ENCODE measurements at places on chromosomes 6 and 20.

- no peak for DNase-seq
These were observed 7.9 kb downstream of the NKX2-2 start for GRCh38 chr20:21505810-21506530.

DNA sequence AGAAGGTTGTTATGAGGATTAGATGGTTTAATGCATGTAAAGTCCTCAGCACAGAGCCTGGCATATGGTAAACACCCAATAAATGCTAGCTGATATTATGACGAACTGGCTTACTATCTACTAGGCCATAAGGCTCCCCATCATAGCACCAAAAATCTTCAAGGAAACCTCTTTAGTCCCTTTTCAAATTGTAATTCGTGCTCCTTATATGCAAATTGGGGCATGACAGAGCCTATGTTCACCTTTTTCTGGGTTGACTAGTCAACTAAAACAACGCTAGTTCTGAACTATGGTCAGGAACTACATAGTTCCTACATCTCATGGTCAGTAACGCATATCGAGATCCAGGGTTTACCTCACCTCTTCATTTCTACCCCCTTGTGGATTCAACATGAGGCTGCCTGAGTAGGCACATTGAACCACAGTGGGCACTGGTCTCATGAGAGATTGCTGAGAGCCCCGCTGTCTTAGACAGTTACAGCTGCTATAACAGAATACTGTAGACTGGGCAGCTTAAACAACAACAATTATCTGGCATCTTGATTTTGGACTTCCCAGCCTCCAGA is 97.2 kb upstream of the TNFAIP3 start:
- DNase-seq: no peak

DNA sequence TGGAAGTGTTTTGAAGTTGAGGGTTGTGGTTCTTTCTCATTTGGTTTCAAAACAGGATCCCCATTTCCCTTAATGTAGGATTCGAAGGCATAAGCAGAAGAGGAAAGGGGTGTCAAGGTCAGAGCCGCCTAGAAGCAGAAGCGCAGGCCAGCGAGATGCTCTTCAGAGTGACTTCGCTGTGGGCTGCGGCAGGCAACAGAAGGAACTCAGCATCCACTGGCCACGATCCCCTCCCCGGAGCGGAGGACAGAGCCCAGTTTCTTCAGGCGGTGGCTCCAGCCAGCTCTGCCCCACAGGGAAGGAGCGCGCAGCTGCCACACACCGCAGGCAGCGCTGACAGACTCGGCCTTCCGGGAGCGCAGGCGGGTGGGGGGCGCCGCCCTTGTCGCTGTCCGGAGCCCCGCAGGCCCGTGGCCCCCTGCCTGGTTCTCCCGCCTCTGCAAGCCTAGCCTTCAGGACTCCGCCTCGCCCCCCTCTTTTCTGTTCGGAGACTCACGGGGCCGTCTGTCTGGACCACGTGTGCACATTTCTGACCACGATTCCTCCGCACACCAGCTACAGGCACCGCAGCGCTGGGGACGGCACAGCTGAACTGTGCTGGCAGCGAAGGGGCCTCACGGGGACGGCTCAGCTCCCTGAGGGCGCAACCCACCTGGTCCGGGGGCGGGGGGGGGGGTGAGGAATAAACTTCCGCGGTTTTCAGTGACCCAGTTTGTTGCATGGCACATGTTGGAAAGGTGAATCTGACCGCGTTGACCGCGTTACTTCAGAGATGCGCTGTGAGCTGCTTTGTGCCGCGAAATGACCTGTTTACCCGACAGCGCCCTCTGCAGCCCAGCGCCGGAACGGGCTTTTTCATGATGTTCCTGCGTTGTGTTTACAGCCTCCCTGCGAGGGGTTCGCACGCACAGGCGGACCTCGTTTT is 26.1 kb downstream of the TTLL2 start:
- no peak for DNase-seq

- DNase-seq: no peak
These were observed 371.1 kb downstream of the FARS2 start for GRCh38 chr6:5632348-5632935.

- no peak for DNase-seq
These were observed 483.9 kb downstream of the CD83 start for GRCh38 chr6:14601490-14601889.

DNA sequence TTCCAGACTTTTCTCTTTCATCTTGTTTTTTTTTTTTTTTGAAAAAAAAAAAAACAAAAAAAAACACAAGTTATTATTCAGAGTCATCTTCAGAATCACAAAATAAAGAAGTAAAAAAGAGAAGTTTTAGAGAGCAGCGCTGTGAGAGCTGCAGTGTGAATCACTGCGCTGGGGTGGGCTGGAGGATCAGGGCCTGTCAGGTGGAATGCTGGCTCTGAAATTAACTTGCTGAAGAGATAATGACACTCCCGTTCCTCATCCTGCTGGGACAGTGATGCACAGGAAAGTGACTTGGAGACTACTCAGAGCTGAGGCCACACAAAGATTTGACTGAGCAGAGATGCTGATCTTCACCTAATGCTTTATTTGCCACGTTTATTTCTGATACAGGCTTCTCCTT is 42.7 kb upstream of the CLDN20 start:
- no peak for DNase-seq

- no peak for DNase-seq
These were observed 10.8 kb downstream of the GSTA4 start for GRCh38 chr6:52984247-52984646.

- DNase-seq: no peak
These were observed 4.8 kb downstream of the PHF20 start for GRCh38 chr20:35776513-35777101.

GRCh38 chr20:33672426-33673113 is 1.7 kb downstream of the NECAB3 start:
- DNase-seq: no peak

GRCh38 chr6:42274898-42275297 is 57.2 kb upstream of the MRPS10 start:
- no peak for DNase-seq

GRCh38 chr6:16179970-16180431 is 51.1 kb downstream of the MYLIP start:
- no peak for DNase-seq

DNA sequence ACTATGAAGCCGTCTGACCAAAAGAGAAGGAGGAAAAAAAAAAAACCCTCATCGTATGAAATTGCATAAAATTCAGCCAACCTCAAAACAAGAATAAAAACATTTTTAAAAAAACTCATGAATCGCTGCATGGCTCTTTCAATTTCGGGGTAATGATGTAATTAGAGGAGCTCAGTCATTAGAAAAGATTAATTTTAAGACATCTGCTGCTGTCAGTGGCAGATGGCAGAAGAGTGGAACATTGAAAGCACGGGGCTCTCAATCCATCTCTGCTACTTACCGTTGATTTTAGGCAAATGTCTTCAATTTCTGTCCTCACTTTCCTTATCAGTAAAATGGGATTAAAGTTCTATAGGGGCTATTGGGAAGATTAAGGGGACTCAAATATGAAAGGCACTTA is 79.1 kb downstream of the EYA2 start:
- no peak for DNase-seq

- no peak for DNase-seq
These were observed 57.5 kb downstream of the SYNJ2 start for GRCh38 chr6:158039178-158039557.

All from AG04449 (cell line).